ENCODE measurements at places on chromosomes 5 and 9.

DNA sequence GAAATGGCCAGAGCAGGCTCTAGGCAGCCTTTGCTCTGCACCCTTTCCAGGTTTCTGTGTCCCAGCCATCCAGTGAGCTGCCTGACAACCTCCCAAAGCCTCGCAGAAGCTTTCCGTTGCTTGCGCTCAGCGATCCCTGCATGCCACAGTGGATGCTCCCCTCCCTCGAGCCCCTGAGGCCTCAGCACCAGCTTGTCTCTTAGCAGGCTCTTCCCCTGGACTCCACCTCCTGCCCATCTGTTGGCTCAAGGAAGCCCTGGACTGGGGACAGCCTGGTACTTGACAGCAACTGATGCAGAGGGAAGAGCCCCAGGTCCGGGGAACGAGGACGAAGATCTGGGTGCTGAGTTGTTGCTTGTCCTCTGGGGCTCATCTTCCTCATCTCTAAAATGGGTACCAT lies 23.2 kb downstream of the TSPAN17 start:
- DNase-seq, result no peak

DNA sequence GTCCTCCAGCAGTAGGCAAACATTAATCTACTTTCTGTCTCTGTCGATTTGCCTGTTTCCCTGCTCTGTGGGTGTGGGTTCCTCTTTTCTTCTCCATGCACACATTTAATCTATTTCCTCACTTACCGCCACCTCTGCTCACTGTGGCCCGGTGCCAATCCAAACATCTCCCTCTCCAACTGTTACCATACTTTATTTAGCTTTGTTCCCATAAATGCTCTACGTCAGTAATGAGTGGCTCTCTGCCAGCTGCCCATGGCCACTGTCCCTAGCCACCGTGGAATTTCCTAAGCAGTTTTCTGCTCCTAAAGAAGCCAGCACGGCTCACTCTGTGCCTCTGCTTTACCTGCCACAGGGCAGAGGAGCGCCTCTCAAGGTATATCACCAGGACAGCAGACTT lies 19.5 kb upstream of the GOLPH3 start:
- DNase-seq, result no peak

- no peak for DNase-seq
Observed at GRCh38 chr9:18499980-18500379, 26.0 kb downstream of the ADAMTSL1 start.

DNA sequence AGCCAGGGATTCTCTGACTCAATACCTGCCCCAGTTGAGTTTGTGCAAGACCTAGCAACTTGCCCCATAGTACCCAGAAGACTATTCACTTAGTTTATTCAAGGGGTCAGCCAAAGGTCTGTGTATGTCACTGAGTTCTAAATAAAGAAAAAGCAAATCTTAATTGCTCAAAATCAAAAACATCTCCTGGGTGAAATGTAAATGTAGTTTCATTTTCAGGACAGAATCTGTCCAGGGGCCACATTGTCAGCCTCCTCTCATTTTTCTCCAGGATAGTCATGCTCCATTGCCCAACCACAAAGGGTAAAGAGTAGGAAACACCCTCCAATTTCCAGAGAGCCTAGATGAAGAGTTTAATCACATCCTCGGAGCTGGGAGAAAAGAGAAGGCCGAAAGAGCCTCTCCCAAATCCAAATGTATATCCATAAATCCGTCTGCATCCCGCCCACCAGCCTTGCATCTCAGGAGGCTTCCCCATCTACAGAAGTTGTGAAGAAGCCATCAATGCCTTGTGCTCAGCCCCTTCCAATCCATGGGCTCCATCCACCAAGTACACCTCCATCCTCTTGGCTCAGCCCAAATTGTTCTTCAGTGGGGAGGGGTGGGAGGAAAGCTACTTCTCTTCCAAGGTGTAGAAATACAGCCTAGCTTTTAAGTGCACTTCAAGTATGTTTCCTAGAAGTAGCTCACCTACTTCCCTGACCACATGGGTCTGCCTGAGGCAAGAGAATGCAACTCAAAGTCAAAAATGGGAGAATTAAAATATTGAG lies 26.9 kb downstream of the ADAM19 start:
- DNase-seq, result no peak

- DNase-seq, result no peak
Observed at GRCh38 chr9:93652604-93653592, 76.5 kb downstream of the PHF2 start.

DNA sequence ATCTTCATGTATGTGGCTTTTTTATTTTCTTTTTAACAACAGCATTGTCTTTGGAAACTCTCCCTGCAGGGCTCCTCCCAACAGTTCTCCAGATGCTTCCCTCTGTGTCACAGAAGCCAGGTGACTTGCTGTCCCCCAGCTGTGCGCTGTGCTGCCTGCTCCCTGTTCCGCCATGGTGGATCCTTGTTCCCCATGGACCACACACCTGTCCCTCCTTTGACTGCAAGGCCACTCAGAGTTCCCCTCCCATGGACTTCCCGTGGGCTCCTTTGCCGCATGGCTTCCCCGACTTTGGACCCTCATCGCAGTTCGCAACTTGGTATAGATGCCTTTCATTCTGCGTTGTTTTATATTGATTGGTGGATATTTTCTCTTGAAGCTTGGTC lies 18.6 kb downstream of the ANKRD33B start:
- no peak for DNase-seq

GRCh38 chr5:167631191-167631590 lies 660.3 kb upstream of the WWC1 start:
- DNase-seq, result no peak

- no peak for DNase-seq
Observed at GRCh38 chr5:97847920-97848631, 665.0 kb upstream of the RIOK2 start.

GRCh38 chr5:57036761-57037160 lies 84.8 kb upstream of the MIER3 start:
- no peak for DNase-seq

GRCh38 chr5:53318303-53318702 lies 162.1 kb upstream of the FST start:
- no peak for DNase-seq

DNA sequence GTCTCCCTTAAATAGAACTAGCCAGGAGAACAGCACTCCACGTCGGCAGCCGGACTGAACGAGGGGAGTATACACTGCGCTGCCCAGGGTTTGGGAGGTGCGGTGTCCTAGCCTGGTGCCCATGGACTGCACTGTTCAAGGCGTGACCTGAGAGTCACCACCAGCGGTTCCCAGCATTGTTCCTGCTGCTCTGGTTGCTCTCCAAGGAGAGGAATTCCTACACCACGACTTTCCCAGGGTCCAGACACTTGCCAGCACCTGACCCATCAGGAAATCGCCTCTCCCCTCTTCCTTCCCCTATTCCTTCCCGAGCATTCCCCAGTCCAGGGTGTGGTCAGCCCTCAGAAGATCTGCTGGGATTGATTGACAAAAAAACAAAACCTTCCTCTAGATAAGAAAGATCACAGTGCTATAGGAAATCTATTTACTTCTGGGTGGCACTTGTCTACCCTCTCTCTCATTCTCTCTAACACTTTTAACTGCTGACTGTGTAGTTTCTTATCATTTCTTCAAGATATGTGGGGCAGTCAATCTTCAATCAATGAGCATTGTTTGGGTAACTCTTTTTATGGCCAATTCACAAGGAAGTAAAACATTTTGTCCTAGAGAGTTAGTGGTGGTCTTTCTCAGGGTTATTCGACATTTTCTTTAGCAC lies 297.8 kb upstream of the ACTBL2 start:
- no peak for DNase-seq

DNA sequence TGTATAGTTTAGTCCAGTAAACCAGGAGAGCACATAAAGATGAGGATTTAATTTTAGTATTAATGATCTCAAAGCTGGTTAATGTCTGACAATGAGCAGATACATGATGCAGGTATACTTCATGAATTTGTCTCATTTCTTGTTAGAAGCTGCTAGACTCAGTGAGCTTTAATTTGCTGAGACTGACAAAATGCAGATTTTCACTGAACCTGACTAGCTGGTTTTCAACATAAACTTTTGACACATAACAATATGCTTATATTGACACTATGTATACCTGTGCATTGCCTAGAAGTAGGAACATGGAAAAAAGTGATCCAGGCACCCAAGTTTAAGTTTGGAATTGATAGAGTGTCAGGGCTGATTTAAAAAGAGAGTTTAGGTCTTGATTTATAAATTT lies 10.8 kb downstream of the UBLCP1 start:
- DNase-seq, result no peak

GRCh38 chr5:61732369-61732768 lies 400.3 kb downstream of the ZSWIM6 start:
- no peak for DNase-seq

DNA sequence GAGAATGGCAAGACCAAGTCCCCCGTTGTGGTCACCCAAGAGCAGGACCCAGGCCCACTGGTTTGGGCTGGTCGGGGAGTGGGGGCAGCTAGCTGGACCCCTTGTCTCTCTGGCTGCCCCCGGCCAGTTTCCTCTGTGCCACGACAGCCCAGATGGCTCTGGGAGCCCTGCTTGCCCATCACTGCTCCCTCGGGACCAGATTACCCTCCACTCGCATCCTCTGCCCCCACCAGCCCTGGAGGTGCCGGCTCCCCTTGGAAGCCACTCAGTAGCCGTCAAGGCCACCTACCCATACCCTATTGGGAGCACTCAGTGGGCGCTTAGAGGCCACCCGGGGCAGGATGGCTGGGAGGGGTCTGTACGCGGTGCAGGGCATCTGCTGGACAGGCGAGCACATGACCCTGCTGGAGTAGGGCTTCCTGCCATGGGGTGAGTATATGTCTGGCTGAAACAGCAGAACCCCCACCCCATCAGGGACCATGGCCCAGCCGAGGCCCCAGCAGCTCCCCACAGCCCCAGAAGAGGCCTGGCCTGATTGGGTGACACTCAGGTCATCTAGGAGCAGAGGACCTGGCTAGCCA lies 70.0 kb downstream of the ZNF354C start:
- DNase-seq, result no peak

DNA sequence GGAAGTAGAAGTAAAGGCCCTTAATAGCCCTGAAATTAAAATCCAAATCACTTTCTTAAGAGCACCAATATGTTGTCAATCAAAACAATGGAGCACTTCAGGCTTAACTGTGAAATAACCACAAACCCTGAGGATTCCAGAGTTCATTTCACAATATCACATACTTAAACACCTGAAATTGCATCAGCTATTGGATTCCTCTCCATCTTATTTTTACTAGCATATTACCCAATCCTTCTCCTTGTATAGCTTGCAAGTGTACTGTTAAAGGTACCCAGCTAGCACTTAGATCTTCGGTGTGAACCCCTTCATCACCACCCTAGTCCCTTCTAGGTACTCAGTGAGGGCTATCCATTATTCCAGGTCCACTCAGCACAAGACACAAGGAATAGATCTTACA lies 287.3 kb downstream of the EFNA5 start:
- DNase-seq, result no peak

GRCh38 chr9:111501648-111502047 lies 17.5 kb upstream of the ECPAS start:
- DNase-seq, result no peak

DNA sequence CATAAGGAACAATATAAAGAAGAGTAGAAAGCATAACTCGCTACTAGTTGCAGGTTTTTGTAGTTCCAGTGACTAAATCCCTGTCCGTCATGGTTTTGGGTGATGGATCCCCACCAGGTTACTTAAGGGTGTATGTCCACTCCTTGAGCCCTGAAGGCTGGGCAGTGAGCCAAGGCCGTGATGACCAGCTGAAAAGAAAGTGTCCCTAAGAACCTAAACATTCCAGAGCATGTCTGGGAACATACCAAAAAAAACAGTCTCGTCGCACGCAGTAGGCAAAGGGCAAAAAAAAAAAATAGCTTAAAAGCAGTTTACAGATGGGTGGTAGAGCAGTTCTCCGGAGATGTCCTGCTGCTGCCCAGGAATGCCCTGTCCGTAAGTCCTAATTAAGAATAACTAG lies 21.4 kb upstream of the SNAPC3 start:
- DNase-seq, result no peak

DNA sequence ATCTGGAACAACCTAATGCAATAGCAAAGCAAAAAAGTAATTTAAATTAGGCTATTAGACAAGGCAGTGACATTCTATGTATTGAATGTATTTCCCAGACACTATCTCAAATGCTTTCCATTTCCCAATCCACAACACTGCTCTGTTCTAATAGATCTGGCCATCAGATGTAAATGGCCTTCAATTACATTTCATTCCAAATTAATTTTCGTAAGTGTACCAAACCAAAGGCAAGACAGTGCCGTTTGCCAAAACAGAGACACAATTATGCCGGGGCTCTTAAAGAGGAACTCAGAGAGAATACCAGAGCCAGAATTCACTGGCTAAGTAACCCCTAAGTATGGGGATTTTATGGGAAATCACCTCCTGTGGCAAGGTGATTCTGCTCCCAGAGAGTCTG lies 63.1 kb downstream of the GNAQ start:
- DNase-seq, result no peak

- no peak for DNase-seq
Observed at GRCh38 chr9:128439273-128439672, 16.5 kb upstream of the ODF2 start.

DNA sequence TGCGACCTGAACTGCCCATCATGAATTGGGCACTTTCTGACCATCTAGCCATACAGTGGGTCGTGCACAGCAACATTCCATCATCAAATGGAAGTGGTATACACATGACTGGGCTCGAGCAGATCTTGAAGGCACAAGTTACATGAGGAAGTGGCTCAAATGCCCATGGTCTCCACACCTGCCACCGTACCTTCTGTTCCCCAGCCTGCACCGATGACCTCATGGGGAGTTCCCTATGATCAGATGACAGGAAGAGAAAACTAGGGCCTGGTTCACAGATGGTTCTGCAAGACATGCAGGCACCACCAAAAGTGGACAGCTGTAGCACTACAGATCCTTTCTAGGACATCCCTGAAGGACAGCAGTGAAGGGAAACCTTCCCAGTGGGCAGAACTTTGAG lies 21.8 kb downstream of the MTMR12 start:
- DNase-seq, result no peak

DNA sequence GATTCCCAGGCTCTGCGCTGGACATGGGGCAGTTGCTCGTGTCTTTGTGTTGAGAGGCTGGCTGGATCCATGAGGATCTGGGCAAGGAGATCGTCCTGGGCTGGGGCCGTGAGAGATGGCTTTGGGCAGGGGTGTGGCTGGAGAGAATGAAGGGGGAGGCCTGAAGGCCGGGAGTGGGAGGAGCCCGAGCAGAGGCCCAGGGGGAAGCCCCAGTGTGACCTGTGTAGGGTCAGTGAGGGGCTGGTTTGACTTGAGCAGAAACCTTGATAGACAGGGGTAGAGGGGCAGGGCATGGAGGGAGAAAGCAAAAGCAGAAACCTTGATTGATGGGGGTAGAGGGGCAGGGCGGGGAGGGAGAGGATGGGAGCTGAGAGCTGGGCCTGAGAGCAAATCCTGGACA lies 54.4 kb upstream of the ASS1 start:
- no peak for DNase-seq

GRCh38 chr5:139133282-139133681 lies 64.9 kb downstream of the SIL1 start:
- DNase-seq, result no peak
